Stimulated activated CD4-positive, alpha-beta T cell treated with anti-CD3 and anti-CD28 coated beads, Interleukin-15, amount 100 ng/mL, for 1 hour (primary cell): ENCODE measurements at places on chromosomes 6 and 20.

- no peak for DNase-seq
Observed at GRCh38 chr6:10425975-10426780, 11.3 kb upstream of the TFAP2A start.

DNA sequence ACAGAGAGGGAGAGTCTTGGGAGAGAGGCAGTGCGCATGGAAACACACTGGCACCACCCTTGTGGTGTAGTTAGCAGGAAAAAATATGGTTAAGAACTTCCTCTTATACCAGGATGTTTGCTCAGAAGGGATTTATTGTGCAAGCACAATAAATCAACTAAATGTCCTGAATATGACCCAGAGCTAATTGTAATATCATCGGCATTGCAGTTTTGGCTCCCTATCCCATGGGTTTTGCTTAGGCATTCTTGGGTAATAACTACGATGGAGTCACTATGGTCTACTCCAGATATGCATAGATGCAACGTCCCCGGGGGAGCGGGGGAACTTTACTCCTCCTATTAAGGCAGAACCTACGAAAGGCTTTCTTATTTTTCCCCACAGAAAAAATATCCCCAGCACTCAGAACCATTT, 751.6 kb downstream of the EYS start:
- DNase-seq: no peak

- DNase-seq: no peak
Observed at GRCh38 chr6:22231616-22232015, 65.2 kb downstream of the PRL start.

GRCh38 chr20:23434521-23435313, 4.8 kb upstream of the CSTL1 start:
- no peak for DNase-seq

DNA sequence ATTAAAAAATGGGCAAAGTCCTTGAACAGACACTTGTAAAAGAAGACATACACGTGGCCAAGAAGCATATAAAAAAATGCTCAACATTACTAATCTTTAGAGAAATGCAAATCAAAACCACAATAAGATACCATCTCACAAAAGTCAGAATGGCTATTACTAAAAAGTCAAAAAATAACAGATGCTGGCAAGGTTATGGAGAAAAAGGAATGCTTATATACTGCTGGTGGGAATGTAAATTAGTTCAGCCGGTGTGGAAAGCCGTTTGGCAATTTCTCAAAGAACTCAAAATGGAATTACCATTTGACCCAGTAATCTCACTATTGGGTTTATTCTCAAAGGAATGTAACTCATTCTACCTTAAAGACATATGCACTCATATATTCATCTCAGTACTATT, 166.6 kb downstream of the KHDC1L start:
- no peak for DNase-seq
